ENCODE measurements at places on chromosomes 5 and 9.

- no peaks in the 10 kb centered on the region for H3K4me1 ChIP-seq
- H3K4me3 ChIP-seq, result no peak overlapping the region
- DNase-seq, result no peak
- no peak overlapping the region for H3K27ac ChIP-seq
- H3K36me3 ChIP-seq, result peaks cover 9% of the 10 kb centered on the region
Observed at GRCh38 chr9:133759146-133759900, 21.2 kb upstream of the SARDH start.

DNA sequence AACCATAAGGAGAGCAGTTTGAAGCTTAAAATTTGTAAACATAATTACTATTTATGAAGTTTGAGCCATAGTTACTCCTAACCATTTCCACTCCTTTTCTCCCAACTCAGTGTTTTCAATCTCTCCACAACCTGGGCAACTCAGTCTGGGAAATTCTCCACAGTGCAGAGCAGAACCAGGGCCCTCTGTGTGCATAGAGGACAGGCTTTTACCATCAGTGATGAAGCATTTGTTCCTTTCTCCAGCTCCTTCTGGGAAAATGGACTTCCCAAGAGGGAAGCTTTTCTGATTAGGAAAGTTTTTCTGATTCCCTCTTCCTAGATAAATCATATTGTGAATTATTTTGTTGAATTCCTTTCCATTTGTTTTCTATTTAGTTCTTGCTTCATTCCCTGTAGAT lies 132.3 kb upstream of the MPDZ start:
- no peaks in the 10 kb centered on the region for H3K36me3 ChIP-seq
- H3K27ac ChIP-seq, result no peak overlapping the region
- no peaks in the 10 kb centered on the region for H3K27me3 ChIP-seq
- no peaks in the 10 kb centered on the region for H3K4me1 ChIP-seq
- no peak overlapping the region for H3K4me3 ChIP-seq

GRCh38 chr5:107673039-107673367 lies 2.3 kb upstream of the EFNA5 start:
- H3K27ac ChIP-seq, result peak overlapping the region; percentile 74
- no peaks in the 10 kb centered on the region for H3K4me1 ChIP-seq
- DNase-seq, result no peak
- peak overlapping the region; percentile 89 for H3K4me3 ChIP-seq

GRCh38 chr9:125446561-125447094 lies 185.0 kb downstream of the GAPVD1 start:
- no peak overlapping the region for H3K4me3 ChIP-seq
- no peak for DNase-seq
- no peaks in the 10 kb centered on the region for H3K27me3 ChIP-seq
- H3K27ac ChIP-seq, result no peak overlapping the region
- peaks cover 22% of the 10 kb centered on the region for H3K4me1 ChIP-seq
- no peaks in the 10 kb centered on the region for H3K36me3 ChIP-seq
